Lower lobe of right lung (tissue), 2 donors: ENCODE measurements at places on chromosomes 1 and 21. TPM values are rescaled to one million over a fixed set of nuclear protein-coding genes. Genes with fewer than 3 reads are reported as not detected.

TSPEAR gene
- 0.27 TPM for total RNA-seq

SPRR1A gene
- total RNA-seq, result not detected

PCP4 gene
- 0.95 TPM for total RNA-seq

FCGR1A gene
- 65.3 TPM for total RNA-seq

C1orf174 gene
- 19.8 TPM for total RNA-seq

HMCN1 gene
- 28.0 TPM for total RNA-seq

ADGRL4 gene
- total RNA-seq, result 18.8 TPM

PLA2G2A gene
- 181 TPM for total RNA-seq
